ENCODE measurements at places on chromosomes 7 and 10. TPM values are rescaled to one million over a fixed set of nuclear protein-coding genes. Genes with fewer than 3 reads are reported as not detected.

The SLC18A3 gene
- polyA plus RNA-seq: not detected

The TLX1 gene
- polyA plus RNA-seq: not detected

The TMEM236 gene
- polyA plus RNA-seq: 0.10 TPM

The CHAT gene
- not detected for polyA plus RNA-seq

The RAPGEF5 gene
- polyA plus RNA-seq: 37.8 TPM

The IFIT1B gene
- polyA plus RNA-seq: not detected

The NAT16 gene
- 4.5 TPM for polyA plus RNA-seq

The UROS gene
- 85.0 TPM for polyA plus RNA-seq

The LLCFC1 gene
- not detected for polyA plus RNA-seq

The CASTOR2 gene
- polyA plus RNA-seq: 13.7 TPM

The BCL7B gene
- 23.6 TPM for polyA plus RNA-seq

The ABCC2 gene
- 2.0 TPM for polyA plus RNA-seq

The ACHE gene
- 12.2 TPM for polyA plus RNA-seq

The MEIG1 gene
- not detected for polyA plus RNA-seq

The BEND7 gene
- polyA plus RNA-seq: 4.5 TPM

The HOXA4 gene
- polyA plus RNA-seq: not detected

The TNS3 gene
- 0.28 TPM for polyA plus RNA-seq

The MMRN2 gene
- polyA plus RNA-seq: not detected

The CTTNBP2 gene
- 53.5 TPM for polyA plus RNA-seq

The ARID5B gene
- polyA plus RNA-seq: 0.80 TPM

The TFPI2 gene
- not detected for polyA plus RNA-seq

The OAT gene
- polyA plus RNA-seq: 129 TPM

The PURB gene
- 14.7 TPM for polyA plus RNA-seq

The AKR1C2 gene
- polyA plus RNA-seq: 170 TPM

The WEE2 gene
- 0.34 TPM for polyA plus RNA-seq

The ZKSCAN5 gene
- polyA plus RNA-seq: 18.6 TPM

The SRRM3 gene
- polyA plus RNA-seq: 34.9 TPM

The LRRTM3 gene
- 3.4 TPM for polyA plus RNA-seq

The UPK3BL1 gene
- polyA plus RNA-seq: 21.4 TPM

The PLEKHA1 gene
- polyA plus RNA-seq: 87.7 TPM

The TMEM139 gene
- not detected for polyA plus RNA-seq

The FAM24A gene
- not detected for polyA plus RNA-seq

The NANOS1 gene
- polyA plus RNA-seq: 29.1 TPM

The NKX2-3 gene
- polyA plus RNA-seq: not detected

The SLC26A5 gene
- not detected for polyA plus RNA-seq

The PHTF2 gene
- 34.4 TPM for polyA plus RNA-seq

The CFAP70 gene
- polyA plus RNA-seq: 5.8 TPM

The LIPM gene
- not detected for polyA plus RNA-seq

The CPA2 gene
- 0.41 TPM for polyA plus RNA-seq

The SPDYE16 gene
- 0.81 TPM for polyA plus RNA-seq

The STOX1 gene
- 1.2 TPM for polyA plus RNA-seq

The SPDYE5 gene
- polyA plus RNA-seq: 0.26 TPM
